AG20443 (cell line): ENCODE measurements at places on chromosomes 3 and 15.

GRCh38 chr15:72781631-72782030 is 1.9 kb downstream of the ADPGK start:
- no peak for DNase-seq

DNA sequence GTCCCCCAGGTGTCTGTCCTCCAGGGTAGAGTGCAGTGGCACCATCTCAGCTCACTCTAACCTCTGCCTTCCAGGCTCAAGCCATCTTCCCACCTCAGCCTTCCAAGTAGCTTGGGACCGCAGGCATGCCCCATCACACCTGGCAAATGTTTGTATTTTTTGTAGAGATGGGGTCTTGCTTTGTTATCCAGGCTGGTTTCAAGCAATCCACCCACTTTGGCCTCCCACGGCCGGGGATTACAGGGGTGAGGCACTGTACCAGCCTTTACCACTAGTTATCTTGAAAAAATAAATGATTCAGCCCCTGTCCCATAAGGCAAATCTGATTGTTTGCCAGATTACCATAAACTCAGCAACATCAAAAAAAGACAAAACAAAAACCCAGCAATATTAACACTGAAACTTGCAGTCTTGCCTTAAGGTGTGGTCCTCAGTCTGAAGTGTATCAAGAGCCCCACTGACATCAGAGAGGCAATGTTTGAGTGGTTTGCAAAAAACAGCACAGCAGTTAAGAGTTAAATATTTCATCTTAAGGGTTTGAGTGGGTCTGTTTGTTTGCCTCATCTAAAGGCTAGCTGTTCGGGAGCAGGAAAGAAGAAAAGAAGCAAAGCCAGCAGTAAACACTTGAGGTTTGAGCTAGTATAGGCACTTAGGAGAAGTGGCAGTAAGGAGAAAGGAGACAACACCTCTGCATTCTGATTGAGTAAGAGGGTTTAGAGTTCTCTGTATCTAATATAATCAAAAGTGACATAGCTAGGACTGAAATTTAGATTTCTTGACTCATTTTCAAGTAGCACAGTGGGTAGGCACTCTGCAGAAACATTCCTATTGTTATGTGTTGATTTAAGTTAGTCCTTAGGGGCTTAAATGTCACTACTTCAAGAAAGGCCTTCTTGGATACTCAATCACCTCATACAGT is 26.3 kb upstream of the EDEM1 start:
- DNase-seq: peak; percentile 10

DNA sequence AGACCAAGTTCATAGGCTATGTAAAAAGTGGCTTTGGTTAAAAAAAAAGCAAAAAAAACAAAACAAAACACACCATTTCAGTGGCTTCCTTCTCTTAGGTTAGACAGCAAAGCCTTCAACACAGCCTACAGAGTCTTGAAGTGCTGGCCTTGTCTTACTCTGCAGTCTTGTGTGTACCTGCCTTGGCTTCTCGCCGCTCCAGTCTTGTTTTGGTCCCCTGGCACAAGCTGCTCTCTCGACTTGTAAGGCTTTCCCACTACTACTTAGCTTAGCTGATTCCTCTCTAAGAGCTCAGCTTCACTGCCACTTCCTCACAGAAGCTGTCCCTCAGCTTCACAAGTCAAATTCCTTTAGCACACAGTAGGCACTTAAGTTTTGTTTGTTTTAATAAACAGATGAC is 63.0 kb downstream of the ST3GAL6 start:
- no peak for DNase-seq

DNA sequence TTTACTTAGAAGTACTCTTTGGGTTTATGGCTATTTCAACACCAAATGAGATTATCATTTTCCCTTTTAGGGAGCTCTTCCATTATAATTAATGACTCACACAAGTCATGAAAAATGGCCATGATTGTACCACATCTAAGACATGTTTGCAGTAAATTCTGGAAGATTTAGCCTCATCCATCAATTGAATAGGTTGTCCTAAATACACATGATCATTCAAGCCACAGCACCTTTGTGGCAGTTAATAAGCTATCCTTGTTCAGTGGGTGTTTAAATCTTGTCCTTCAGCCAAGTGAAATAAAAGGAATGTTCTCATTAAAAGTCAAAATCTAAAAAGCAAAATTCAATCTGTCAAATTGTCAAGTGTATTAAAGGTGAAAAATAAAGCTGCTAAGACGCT is 237.5 kb downstream of the ZPLD1 start:
- DNase-seq: no peak

- DNase-seq: peak; percentile 43
These were observed 143.9 kb downstream of the GABRB3 start for GRCh38 chr15:26628879-26629529.
